SK-N-DZ (cell line): ENCODE measurements at places on chromosomes 4 and X.

- peak; percentile 1 for DNase-seq
Measured at GRCh38 chrX:3712870-3713224, 602 bp downstream of the PRKX start.

DNA sequence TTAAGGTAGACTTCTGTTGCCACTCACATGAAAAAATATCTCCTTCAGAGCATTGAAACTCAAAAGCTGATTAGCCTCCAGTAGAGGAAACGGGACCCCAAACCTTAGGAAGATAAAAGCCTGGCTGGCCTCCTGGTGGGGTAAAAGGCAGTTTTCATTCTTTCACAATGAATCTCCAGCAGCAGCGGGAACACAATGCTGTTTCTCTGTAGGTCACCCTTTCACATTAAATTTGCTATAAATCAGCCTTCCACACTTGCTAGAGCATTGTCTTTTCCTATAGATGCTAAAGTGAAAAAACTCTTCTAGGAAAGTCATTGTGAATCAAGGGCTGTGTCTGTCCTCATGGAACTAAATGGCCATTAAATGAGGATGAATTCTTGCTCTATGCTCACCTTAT is 207.3 kb upstream of the MAGEB2 start:
- DNase-seq = no peak

DNA sequence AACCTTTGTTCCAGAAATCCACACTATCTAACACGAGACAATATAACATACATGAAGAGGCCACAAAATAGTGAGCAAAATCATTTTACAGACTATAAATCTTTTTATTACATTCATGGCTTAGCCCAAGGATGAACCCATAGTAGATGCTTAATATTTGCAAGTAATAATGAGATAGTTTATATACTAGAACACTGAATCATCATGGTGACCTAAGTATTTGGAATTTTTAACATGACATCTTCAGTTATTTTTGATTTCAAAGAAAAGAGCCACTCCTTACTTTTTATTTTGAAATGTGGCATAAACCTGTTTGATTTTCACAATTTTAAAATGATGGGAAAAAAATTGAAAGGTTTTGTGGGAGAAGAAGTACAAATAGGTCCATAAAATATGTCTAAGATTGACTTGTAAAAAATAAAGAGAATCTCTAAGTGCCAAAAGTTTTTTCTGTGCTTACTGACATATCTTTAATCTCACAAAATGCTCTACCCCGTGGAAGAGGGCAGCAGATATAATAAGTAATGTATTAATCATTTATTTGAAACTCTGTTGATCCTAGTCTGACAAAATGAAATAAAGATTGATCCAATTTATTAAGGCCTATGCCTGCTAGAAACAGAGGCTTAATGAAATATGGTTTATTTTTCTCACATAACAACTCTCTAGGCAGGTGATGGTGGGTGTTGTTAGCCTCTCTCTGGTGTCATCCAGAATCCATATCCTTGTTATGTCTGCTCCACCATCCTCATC is 224.5 kb upstream of the CENPE start:
- no peak for DNase-seq

DNA sequence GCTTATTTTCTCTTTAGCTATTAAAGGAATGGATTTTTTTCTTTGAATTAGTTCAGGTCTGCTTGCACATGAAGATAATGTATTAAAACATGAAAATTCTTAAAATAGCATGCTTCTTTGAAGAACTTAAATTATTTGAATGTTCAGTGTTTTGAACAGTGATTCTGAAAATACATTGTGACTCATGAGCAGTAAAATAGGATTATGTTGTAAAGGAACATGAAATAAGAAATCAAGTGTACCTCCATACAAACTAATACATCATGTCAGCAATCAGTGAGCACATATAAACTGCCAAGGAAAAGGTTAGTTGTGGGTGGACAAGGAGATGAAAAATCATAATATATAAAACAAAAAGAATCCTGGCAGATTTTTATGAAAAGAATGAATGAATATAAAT is 66.1 kb downstream of the SNX25 start:
- no peak for DNase-seq

DNA sequence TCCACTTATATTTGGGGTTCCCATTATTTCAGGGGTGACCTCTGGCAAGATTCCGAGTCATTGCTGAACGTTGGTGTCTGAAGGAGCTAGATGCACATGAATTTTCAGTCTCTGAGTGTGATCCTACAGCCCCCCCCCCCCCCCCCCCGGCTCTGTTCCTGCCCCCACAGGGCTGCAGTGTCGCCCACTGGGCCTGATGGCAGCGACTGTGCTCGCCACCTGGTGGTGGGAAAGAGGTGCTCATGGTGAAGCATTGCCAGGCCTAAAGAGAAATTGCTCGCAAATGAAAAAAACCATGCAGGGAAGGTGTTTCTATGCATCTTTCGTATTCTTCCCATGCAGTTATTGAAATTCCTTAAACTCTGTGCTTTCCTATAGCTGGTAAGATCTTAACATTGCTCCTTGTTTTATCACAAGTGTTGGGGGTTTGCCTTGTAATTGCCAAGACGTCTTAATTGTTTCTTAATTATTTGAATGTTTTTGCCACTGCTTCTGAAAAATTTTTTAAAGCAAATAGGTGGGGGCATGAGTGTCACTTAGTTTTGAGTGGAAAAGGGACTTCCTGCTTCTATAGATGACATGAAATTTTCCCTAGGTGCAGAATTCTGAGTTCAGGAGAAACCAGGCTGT is 63.2 kb downstream of the CLDN22 start:
- peak; percentile 38 for DNase-seq

- DNase-seq = no peak
Measured at GRCh38 chr4:3784454-3785291, 18.5 kb downstream of the ADRA2C start.

DNA sequence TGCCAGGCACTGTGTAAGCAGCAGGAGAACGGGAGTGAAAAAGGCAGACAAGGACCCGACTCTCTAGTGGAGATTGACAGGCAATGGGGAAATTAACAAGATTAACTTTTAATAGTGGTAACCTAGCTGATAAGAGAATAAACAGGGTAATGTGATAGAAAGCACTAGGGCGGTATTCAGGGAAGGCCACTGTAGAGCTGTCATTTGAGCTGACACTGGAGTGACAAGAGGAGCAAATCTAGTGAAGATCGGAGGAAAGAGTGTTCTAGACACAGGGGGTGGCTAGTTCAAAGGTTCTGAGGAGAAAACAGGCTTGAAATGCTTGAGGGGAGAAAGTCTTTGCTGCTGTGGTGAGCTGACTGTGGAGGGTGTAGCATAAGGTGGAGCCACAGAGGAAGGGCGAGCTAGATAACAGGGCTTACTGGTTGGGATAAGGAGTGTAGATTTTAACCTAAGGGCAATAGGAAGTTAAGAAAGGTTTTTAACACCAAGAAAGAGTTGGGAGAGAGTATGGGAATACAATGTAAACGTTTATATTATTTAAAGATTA is 122.8 kb downstream of the SLC10A7 start:
- no peak for DNase-seq

GRCh38 chr4:142713282-142714030 is 132.6 kb downstream of the INPP4B start:
- DNase-seq = no peak

DNA sequence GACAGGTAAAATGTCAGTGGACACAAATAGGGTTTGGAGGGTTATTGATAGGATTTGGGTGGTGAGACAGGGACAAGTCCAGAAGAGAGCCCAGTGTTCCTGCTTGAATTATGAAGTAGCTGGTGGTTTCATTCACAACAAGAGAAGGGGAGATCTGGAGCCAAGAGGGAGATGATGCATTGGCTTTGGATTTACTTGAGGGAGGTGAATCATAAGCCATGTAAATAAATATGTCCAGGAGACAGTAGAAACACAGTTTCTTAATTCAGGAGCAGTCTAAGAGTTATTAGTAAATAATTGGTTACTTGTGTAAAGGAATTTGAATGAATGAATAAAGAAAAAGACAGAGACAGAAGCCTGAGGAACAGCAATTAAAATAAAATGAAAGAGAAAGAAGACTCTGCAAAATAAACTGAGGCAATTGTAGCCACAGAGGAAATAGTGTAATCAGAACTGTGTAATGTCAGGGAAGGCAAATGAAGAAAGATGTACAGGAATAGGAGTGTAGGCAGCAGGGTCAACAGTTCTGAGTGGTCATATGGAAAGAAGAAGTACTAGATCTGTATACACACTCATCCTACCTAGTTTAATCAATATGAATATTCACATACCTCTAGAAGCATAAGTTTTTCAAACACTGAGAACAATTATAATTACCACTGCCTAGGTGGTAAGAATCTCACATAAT is 50.2 kb upstream of the CXCL8 start:
- DNase-seq = no peak

GRCh38 chrX:42495139-42495538 is 282.8 kb downstream of the PPP1R2C start:
- DNase-seq = no peak

GRCh38 chr4:54473077-54473545 is 184.6 kb upstream of the KIT start:
- no peak for DNase-seq

DNA sequence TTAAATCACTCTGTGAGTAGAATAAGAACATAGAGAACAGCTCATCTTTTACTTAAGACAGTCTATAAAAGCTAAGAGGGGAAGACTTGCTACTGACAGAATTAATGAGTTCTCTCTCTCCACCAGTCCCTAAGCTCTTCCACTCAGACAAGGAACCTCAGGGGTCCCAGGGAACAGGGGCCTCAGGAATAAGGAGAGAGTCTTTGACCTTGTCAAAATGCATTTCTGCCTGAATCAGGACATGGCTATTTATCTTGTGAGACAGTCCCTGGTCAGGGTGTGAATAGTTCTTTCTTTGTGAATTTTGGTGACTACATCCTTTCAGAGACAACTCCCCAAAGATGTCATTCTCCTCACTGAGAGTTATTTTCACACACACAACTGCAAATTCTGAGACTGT is 218.7 kb upstream of the HS3ST1 start:
- DNase-seq = no peak

DNA sequence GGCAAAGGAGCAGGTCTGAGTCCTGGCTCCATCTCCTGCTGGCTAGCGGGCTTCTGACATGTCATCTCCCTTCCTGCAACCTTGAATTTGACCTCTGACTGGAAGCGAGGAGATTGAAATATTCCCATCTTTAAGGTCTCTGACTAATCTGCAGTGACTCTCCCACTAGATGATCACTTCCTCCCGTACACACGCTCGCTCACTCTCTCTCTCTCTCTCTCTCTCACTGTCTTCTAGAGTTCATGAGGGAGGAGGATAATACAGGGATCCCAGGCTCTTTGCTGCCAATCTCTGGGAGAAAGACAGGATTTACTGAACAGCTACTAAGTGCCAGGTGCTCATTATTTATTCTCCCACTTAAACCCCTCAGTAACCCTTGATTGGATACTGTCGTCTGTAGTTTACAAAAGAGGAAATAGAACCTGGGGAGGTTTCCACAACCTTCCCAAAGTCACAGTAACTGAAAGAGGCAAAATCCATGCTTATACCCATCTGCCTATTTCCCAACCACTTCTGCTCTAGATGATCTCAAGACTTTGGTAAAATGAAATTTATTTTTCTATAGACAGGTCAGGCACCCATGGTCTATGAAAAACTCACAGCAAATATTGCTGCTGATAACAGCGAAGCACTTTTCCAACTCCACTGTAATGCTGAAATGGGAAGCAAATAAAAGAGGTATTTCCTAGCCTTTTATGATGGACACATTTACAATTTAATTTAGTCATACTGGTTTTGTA is 193.5 kb upstream of the C1QTNF7 start:
- no peak for DNase-seq

- no peak for DNase-seq
Measured at GRCh38 chr4:102799816-102800215, 27.5 kb downstream of the UBE2D3 start.

- DNase-seq = no peak
Measured at GRCh38 chrX:39248330-39248729, 447.1 kb downstream of the MID1IP1 start.
